Activated naive CD4-positive, alpha-beta T cell (primary cell): ENCODE measurements at places on chromosomes 6 and 20.
A peak's percentile ranks its signal among the peaks of the same experiment; 100 is the strongest.

DNA sequence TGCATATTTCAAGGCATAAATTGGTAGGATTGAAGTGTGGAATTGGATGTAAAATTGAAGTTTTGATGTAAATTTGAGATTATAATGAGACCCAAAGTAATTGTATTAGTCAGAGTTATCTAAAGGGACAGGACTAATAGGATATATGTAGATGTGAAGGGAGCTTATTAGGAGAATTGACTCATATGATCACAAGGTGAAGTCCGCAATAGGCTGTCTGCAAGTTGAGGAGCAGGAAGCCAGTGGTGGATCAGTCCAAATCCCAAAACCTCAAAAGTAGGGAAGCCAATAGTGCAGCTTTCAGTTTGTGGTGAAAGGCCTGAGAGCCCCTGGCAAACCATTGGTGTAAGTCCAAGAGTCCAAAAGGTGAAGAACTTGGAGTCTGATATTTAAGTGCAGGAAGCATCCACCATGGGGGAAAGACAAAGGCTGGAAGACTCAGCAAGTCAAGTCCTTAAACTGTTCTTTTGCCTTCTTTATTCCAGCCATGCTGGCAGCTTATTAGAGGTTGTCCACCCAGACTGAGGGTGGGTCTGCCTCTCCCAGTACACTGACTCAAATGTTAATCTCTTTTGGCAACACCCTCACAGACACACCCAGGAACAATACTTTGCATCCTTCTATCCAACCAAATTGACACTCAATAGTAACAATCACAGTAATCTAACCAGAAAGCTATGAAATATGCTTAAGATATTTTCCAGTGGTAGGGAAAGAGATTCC is 442.6 kb upstream of the PTCHD4 start:
- DNase-seq: no peak

GRCh38 chr6:3449750-3450305 is 7.0 kb downstream of the SLC22A23 start:
- no peak for DNase-seq

DNA sequence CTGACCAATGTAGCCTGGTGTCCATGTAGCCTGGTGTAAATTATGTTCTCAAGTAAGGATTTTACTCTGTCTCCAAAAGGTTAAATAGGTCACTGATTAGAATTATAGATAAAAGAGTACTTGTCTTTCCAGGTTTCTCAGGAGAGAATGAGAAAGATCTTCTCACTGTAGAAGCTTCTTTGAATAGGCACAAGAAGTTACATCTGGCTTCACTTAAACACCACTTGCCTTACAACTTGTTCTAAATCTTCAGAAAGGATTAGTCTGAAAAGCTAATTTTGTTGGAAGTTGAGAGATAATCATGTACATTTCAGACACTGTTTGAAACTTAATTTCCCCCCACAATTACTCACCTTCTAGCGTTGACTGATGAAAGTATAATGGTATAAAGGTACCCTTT is 275.3 kb downstream of the FARS2 start:
- no peak for DNase-seq

GRCh38 chr6:114467931-114468330 is 125.1 kb upstream of the HS3ST5 start:
- no peak for DNase-seq

GRCh38 chr20:58212636-58213035 is 15.8 kb downstream of the ANKRD60 start:
- DNase-seq: no peak

DNA sequence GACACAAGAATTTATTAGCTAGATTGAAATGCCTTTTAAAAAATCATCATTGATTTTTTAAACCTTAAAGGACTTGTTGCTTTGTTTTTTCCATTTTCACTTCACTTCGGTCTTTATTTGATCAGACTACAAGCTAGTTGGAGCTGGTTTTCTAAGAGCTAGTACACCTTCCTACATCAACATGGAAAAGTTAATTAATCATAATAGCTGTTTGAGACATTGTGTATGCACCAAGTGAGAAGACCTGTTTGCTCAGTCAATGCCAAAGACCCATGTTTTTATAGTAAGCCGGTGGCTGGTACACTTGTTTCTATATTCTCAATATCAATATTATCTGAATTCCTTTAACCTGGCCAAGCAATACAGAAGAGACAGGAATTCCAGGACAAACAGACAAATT is 310.2 kb upstream of the SGK1 start:
- no peak for DNase-seq

- no peak for DNase-seq
Observed at GRCh38 chr6:158573542-158573931, 13.6 kb downstream of the TMEM181 start.

GRCh38 chr6:26157251-26158075 is 70.2 kb downstream of the HFE start:
- peak; percentile 77 for DNase-seq

- DNase-seq: no peak
Observed at GRCh38 chr6:104486035-104486434, 373.7 kb downstream of the HACE1 start.

GRCh38 chr20:52843425-52843824 is 128.7 kb upstream of the TSHZ2 start:
- no peak for DNase-seq

DNA sequence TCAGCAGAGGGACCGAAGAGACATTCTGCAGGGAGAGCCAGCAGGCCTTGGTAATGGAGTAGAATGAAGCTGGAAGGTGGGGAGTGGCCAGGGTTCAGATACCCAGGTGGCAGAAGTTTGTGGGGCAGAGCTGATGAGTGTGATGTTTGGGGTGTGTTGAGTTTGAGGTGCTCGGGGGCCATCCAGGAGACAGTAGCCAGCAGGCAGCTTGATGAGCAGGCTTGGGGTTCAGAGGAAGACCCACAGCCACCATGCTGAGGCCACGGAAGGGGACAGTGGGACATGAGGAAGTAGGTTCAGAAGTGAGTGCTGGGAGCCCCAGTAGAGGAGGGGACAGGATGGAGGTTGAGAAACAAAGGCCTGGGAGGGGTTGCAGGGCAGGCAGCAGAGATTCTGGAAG is 11.1 kb upstream of the FOXS1 start:
- DNase-seq: no peak

- DNase-seq: no peak
Observed at GRCh38 chr6:16832721-16833120, 71.5 kb upstream of the ATXN1 start.

DNA sequence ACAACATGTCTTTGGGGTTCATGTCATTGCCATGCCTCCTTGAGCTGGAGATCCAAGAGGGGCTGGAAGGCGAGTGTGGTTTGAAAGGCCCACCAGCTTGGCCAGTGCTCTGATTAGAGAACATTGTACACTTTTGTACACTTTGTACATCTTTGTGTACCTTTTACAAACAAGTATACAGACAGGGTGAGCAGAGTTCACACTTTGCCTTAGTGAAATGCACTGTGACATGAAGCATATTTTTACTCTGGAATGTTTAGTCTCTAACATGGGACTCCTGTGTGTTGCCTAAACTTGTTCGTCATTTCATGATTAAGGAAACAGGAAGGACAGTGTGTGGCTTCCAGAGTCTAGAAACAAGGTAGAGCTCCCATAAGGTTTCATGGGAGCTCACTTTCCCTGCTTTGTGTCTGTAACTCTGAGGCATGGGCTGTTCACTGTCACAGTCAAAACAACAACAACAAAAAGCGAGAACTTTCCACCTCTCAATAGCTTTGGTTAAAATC is 225.8 kb upstream of the SOX4 start:
- no peak for DNase-seq

DNA sequence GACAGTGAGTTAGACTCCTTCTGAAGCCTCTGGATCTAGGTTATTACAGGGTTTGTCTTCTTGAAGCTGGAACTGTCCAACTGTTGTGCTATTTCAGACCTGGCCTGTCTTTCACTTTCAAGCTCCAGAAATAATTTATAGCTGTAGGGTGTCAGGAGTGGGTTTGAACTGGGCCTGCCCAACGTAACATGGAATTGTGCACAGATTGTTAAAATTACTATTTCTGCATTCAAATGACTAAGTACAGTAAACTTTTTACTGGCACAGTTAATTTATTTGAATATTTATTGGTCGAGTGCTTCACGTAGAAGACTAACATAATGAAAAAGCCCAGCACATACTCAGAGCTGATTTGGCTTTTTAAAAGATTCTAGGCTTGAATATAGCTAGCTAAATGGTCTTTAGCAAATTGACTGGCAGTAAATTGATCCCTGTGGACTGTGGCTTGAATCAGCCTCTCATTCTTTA is 74.3 kb downstream of the ARID1B start:
- DNase-seq: no peak

DNA sequence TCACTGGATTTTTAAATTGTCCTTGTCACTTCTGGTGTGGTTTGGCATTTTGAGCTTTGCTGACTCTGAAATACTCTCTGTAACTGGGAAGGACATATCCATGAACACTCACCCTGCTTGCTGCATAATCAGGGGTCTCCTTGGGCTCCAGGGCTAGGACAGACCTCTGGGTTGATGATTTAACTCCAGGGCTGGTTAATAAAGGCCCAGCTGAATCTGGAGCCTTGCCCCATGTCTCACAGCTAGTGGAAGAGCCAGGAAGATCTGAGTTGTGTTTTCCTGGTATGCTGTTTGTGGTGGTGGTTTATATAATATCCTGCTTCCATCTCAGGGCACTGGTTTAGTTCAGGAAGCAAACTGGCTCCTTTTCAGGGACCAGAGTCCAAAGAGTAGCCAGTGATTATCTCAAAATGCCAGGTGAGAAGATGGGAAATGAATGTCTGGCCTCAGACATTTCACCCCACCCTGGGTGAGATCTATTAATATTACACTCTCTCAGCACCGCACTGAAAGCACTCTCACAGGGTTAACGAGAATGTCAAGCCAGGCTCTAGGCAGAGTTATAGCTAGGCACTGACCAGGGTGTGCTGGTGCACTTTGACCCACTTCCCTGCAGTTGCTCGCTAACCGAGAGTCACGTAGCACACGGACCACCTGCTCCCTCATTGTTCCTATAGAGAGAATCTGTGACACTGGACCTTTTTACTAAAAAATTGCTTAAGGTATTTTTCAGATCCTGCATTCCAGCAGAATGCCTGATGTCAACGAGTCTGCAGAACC is 90.1 kb upstream of the SLC22A16 start:
- DNase-seq: no peak

- no peak for DNase-seq
Observed at GRCh38 chr20:3887876-3888620, 1.1 kb upstream of the PANK2 start.

GRCh38 chr20:51368461-51369211 is 173.9 kb downstream of the NFATC2 start:
- DNase-seq: no peak

- DNase-seq: no peak
Observed at GRCh38 chr6:166333172-166333995, 9.0 kb downstream of the SFT2D1 start.

DNA sequence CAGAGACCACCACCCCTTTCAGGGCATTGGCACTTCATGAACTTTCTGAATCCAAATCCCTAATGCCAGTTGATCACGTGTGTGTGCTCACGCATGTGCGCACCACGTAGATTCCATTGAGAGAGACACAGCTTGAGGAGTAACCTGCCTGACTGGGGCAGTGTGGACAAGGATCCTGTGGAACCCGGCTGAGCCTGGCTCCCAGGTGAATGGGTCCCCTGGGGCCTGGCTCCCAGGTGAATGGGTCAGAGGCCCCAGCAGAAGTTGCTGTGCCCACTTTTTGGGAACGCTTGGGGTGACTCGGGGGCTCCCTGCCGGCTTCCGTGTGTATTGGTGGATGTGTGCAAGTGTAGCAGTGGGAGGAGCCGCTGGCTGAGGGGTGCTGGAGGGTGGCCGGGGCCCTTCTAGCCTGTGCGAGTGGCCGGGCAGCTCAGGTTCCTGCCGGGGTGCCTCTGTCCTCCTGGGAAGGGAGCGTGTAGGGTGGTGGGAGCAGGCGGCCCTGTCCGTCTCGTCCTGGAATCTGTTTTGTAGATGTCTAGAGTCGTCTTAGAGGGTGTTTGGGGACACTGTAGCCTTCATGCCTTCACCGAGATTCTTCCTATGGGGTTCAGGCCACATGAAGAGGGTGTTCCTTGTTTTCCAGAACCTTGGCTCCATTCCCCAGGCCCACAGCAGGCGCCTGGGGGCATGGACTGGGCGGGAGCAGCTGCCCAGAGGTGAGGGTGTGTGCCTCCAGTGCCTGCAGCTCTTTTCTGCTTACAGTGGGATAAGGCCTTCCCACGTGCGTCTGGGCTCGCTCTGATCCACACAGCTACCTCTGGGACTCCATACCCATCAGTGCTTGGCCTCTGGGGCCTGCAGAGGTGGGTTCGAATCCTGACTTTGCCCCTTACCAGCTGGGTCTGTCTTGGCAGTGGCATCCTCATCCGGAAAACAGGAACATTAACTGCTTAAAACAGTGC is 3.2 kb downstream of the RBM38 start:
- no peak for DNase-seq

- no peak for DNase-seq
Observed at GRCh38 chr20:36541768-36542488, 609 bp downstream of the MYL9 start.

DNA sequence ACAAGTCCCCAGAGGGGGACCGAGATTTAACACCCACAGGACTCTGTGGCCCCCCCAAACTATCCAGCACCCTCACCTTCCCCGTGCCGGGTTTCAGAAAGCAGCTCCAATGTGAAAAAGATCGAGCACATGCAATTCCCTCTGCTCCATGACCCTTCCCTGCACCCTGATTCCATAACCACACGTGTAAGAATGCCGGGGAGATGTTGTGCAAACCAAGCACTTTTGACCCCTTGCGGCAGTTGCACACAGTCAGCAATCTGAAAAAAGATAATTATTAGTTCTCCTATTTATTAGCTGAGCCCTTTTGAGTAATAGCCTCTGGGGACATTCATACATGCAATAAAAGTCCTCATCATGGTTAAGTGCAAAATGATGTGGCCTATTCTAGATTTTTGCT is 13.0 kb downstream of the FOXQ1 start:
- no peak for DNase-seq
